ENCODE measurements at places on chromosomes 7 and 10. TPM values are rescaled to one million over a fixed set of nuclear protein-coding genes. Genes with fewer than 3 reads are reported as not detected.

The PDZD7 gene
- total RNA-seq: 1.4 TPM

The SEMA3D gene
- total RNA-seq: not detected

The LDB3 gene
- 0.29 TPM for total RNA-seq

The MRC1 gene
- total RNA-seq: 1.3 TPM
